Naive thymus-derived CD8-positive, alpha-beta T cell (primary cell): ENCODE measurements at places on chromosomes 1 and 21.

DNA sequence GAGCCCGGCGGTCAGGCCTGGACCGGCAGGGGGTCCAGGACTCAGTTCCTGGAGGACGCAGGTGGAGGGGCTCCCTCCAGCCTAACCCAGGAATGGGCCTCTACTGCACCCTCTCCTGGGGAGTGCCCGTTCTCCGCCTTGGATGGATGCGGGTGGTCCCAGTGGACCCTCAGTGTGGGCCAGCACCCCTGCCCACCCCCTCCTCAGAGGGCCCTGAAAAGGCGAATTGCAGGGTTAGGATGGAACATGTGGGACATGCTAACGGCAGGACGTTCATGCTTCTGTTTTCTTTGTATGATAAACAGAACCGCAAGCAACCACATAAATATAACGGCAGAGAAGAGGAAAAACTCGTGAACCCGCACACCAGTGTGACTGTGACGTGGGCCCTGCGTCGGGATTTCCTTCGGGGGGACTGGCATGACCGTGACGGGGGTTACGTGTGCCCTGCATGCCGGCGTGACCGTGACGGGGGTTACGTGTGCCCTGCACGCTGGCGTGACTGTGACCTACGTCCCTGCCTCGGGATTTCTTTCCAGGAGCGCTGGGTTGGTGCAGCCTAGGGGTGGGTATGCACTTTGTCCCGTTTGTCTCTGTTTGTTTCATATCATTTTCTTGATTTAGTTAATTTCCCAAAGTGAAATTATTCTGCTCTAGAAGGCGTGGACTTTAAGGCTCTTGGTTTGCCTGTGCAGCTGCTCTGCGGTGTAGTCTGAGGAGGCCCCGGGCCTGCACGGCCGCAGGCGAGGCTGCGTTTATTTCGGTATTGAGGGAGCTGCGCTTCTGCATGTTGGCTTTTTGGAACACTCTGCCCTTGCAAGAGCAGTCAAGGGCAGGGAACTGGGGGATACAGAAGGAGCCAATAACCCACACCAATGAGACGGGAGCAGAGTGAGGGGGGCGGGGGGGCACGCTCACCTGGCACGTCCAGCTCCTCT, 3.1 kb downstream of the FTCD start:
- DNase-seq = no peak

- no peak for DNase-seq
Observed at GRCh38 chr1:52056937-52057231, 789 bp downstream of the BTF3L4 start.

DNA sequence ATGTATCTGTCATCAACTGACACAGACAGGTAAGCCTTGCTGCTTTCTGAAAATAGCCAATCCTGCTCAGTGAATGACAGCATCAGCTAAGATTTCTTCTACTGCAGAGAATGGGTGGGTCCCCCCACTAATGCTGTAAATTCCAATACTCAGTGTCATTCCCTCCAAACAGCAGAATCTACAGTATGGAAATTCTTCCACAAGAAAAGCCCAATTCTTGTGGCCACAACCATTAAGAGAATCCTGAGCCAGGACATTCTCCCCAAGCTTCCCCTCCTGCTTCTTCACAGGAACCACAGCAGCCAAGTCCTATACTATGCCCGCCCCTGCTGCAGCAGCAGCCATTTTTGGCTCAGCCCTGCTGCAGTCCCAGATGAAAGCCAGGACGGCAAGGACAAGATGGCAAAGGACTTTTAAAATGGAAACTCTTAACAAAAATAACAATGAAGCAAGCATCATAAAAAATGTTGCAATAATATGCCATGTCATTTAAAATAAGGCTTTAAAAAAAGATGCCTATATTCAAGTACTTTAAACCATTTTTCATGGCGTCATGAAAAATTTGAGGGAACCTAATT, 26.8 kb downstream of the EIF4G3 start:
- no peak for DNase-seq

DNA sequence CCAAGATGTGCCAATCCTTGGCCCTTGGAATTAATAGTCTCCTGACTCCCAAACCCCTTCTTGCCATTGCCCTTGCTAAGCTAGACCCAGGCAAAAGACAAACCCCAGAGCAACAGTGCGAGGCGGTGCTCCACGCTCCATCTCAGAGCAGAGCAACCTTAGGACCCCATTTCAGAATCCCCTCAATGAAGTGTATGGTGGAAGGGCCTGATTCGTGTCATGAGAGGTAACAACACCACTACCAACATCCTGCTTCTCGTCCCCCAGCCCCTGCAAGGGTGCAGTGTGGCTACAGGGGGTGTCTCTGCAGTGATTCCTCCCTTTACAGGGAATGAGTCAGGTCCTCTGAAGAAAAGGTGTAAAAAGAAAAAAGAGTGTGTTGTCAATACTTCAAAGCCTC, 103.9 kb upstream of the IRF2BP2 start:
- no peak for DNase-seq

GRCh38 chr1:154895798-154896197, 25.7 kb upstream of the KCNN3 start:
- DNase-seq = no peak

DNA sequence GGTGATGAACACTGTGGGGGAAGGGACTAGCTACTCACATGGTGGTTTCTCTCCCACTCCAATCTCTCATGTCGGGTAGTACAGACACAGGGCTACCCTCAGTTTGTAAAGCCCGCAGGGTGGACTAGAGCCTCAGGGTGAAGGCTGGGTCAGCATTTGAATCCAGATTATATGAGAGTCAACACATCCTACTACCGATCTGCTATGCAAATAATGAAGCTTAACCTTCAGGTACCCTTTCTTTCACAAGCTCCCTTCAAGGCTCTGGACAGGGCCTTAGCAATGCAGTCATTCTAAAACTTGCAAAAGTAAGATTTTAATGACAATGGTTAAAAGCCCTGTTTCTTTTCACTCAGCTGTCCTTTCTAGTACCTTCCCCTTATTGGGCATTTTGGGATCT, 5.5 kb upstream of the ZBED6 start:
- DNase-seq = no peak

DNA sequence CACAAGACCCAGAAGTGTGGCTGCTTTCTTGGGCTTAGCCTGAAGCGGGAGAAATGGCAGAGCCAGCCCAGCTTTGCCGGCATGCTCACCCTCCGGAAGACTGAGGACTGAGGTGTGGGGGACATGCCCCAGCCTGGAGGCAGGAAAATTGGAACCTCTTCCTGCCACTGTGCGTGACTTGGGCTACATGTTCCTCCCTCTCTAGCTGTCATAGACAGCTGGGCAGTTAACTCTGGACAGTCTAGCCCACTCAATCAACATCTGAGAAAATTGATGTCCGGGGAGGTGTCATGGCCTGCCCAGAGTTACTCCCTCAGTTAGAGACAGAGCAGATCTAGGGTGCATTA, 59.7 kb downstream of the UBE2T start:
- DNase-seq = no peak

DNA sequence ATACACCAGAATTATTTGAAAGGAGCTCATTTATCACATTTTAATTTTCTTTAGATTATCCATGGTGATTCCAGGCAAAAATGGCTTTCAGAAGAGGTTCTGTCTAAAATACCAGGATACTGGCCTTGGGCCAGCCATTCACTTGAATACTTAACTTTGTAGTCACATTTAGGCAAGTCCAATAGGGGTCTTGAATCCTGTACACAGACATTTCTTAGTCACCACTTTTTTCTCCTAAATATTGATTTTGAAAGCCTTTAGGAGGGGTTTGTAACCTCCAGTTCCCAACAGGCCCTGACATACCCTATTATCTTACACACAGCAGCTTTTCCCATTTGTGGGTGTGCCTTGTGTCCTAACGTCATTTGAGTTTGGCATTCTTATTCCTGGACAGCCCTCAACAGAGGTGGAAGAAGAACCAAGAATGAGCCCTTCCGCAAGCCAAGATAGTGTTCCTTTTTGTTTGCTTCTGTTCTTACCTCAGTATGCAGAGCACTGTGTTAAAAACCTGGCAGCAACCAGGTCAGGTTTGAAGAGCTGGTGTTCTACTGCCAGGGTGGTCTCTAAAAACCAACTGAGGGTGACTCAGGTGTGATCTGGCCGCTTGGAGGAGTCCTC, 19.5 kb downstream of the MAP3K7CL start:
- DNase-seq = no peak

- DNase-seq = no peak
Observed at GRCh38 chr1:12539705-12540579, 78.1 kb downstream of the DHRS3 start.

- no peak for DNase-seq
Observed at GRCh38 chr1:70411360-70411844, 334 bp downstream of the CTH start.

GRCh38 chr1:82367456-82367855, 566.7 kb downstream of the ADGRL2 start:
- no peak for DNase-seq

- DNase-seq = no peak
Observed at GRCh38 chr1:93681101-93681988, at the start of gene BCAR3. TSS of gene BCAR3 (minus strand) at chr1:93681837. CDS start at chr1:93674930, 6,907 bp downstream.

DNA sequence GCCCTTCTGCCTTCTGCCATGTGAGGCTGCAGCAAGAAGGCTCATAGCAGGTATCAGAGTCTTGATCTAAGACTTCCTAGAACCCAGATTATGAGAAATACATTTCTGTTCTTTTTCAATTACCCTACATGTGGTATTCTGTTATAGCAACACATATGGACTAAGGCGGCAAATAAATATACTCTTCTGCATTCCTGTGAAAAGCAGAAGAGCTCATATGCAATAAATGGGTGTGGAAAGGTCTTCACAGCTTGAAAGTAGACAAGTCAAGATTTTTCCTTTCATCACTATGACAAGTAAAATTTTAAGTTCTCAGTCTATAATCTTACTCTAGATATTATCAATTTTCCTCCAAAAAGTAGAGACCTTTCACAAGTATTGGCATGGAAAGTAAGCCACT, 36.6 kb downstream of the TNFSF18 start:
- DNase-seq = no peak

DNA sequence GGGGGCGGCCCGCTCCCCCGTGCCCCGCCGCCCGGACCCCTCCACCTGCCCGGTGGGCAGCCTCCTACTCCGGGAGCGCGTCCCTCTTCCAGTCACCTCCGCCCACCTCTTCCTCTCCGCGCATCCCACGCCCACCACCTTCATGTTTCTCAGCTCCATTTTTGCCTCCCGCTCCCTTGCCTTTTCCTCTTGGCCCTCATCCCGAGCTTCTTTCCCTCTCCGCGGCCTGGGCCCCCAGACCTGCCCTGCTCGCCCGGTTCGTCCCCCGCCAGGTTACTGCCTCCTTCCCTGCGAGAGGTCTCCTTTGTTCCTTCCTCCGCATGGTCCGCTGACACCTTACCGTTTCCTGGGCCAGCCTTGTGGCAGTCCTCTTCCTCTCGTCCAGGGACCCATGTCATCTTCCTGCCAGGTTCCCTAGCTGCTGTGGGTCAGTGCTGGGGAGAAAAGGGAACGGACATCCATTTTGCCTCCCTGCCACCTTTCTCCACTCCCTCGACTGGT, 563 bp downstream of the QSOX1 start:
- no peak for DNase-seq

DNA sequence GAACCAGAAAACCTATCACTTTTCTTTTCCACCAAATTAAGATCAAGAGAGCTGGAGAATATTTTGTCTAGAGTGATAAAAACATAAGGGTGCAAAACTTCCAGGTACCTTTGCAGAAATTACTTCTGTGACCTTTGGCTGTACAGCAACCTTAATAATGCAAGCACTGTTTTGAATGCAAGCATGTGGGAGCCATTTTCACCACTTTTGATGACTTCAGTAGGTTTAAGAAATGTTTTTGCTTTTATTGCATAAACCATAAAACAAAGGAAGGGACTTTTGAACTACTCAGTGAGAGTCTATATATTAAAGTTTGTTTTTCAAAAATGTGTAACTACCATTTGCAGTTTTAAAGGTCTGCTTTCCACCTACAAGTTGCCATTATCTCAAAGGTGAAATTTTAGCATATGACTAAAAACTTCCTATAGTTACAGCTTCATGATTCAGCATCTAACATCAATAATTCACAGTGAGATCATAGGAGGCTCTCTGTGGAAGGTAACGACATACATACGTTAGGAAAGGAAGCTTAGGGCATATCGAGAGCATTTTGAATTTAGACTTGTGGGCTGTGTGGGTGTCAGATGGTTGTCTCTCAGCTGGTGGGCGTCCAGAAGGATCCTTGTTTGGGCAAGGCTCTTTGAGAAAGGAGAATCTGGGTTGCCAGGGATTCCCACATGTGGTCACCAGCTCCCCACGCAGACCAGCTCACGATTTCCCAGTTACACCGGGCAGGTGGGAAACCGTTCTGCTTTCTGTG, 1.1 kb upstream of the GADD45A start:
- DNase-seq = no peak

DNA sequence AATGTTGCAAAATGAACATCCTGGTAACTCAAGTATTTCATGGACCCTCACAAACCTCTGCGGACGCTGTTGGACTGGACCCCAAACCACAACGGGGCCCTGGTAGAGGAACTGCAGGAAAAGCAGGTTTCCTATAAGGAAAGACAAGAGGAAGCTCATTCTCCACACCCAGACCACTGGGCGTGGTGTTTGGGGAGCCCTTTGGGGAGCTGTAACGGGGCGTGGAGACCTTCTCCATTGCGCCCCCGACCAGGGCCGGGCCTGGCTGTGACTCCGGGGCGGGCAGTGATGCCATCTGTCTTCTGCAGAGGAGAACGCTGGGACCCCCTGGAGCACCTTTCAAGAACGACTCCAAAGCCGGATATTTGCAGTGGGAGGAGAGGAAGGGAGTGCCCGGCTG, 30.0 kb upstream of the AGPAT3 start:
- no peak for DNase-seq

- no peak for DNase-seq
Observed at GRCh38 chr21:14964621-14965020, 100.2 kb downstream of the NRIP1 start.

GRCh38 chr1:158329733-158330132, 1.6 kb downstream of the CD1B start:
- no peak for DNase-seq

GRCh38 chr1:192529031-192529755, 46.4 kb upstream of the RGS1 start:
- DNase-seq = no peak

- no peak for DNase-seq
Observed at GRCh38 chr1:231041719-231042261, 1.7 kb upstream of the FAM89A start.

DNA sequence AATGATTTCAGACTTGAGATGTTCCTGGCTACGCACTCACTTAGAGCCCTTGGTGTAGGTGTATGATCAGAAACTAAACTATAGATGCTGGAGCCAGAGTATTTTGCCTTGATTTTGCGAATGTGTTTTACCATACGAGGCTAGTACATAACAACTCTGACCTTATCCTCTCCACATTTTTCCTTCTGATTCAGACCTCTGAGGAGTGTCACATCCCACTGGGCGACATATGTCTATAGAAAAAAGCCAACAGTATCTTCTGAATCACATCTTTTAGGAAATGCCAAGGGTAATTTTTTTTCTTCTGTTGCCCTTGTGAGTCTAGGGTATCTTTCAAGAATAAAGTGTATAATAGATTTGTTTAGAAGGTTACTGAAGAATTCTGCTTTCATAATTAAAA, 49.6 kb downstream of the AK4 start:
- no peak for DNase-seq

- DNase-seq = no peak
Observed at GRCh38 chr1:84721152-84721551, 30.9 kb upstream of the SSX2IP start.
